NCI-H1105 treated with DMSO at 0.1 percent for 48 hours (cell line): ENCODE measurements at places on chromosomes 7 and 10.

DNA sequence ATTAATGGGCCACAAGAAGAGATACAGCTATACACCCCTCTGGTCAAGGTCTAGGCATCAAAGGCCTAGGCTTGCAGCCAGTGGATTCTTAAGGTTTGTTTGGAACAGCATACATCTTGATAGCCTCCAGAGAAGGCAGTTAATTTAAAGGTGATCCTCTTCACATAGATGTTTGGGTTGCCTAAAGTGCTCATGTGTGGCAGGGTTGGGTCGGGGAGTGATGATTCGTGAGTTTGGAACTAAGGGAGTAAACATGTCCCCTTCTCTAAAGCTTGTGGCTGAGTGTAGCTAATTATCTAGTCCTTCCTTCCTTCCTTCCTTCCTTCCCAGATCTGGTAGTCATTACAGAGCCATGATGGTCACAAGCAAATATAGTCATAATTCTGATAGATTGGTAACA, 12.4 kb downstream of the PCLO start:
- no peak for DNase-seq

DNA sequence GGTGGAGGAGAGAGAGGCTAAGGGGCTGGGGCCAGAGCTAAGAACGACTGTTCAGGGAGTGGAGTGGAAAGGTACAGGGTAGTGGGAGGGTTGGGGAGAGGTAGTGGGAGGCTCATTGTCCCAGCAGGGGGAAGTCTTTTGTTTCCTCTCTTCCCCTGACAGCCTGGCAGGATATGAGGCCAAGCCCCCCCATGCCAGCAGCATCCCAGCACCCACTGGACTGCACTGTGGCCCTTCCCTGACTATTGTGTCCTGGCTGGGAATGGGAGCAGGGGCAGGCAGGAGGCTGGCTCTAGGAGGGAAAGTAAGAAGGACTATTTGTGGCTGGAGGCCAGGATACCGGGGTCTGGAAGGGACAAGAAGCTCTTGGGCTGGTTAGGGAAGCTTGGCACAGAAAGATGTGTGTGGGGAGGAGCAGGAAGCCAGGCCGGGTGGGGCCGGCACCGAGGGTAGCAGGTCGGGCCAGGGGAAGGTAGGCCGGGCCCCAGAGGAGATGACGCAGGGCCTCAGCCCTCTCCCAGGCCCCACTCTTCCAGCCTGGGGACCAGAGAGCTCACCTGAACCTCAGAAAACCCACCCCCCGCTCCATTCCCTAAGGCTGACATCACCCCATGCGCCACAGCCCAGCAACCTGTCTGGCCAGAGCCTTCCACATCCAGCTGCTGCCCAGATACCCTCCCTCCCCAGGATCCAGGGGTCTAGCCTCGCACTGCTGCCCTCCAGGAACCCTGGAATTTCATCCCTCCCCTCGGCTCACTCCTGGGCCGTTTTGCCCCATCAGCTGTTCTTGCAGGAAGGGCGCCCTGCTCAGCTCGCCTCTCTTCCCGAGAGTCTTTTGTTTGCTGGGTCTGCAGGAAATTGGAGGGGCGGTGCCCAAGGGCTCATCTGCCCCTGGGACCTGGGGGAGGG, 8.8 kb upstream of the EPHB4 start:
- DNase-seq: no peak

- peak; percentile 8 for DNase-seq
Measured at GRCh38 chr10:124626759-124627380, 117.3 kb downstream of the FAM53B start.

GRCh38 chr7:106462365-106462859, 177.6 kb upstream of the NAMPT start:
- peak; percentile 38 for DNase-seq

GRCh38 chr10:12512332-12513002, 163.1 kb downstream of the CAMK1D start:
- DNase-seq: no peak

DNA sequence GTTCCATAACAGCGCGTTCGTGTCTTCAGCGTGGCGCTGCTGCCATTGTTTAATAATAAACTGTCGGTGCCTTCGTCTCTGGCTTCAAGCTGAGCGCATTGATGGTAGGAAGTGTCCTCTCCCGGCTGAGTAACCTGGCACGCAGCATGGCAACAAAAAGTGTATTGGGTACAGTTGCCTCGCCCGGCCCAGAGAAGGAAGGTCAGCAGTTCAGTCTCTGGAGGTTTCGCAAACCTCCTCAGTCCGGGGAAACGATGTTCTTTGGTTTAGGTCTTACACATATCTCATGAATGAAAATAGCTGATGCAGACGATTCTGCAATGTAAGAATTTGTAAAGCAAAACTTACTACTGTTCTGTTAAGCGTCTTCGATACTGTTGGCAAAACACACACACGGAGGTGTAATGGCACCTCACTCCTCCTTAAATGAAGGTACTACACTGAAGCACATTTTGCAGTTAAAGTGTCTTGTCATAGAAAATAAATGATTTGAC, 739 bp upstream of the CCDC186 start:
- DNase-seq: no peak

DNA sequence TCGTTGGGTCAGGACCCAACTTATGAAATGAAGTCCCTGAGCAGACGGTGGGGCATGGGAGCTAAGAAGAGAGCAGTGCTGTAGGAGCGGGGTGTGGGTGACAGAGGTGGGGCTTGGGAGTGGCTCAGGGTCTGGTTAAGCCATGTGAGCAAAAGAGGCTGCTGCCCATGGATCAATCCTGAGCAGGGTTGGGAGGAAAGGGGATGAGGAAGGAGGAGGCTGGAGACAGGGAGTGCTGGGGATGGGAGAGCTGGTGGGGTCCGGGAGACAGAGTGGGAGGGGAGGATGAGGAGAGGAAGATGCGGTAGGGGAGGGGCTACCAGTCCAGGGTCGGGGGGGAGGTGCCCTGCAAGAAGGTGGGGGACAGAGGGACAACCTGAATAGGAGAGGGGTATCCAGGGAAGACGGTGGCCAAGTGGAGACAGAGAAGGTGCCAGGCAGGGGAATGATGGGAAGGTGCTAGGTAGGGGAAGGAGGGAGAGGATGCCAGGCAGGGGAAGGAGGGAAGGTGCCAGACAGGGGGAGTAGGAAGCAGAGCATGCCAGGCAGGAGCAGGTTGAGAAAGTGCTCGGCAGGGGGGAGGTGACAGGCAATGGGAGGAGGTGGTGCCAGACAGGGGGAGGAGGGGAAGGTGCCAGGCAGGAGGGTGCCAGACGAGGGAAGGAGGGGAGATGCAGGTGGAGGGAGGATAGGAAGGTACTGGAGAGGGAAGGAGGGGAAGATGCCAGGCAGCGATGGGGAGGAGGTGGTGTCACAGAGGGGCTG, 27.5 kb upstream of the SMARCD3 start:
- DNase-seq: peak; percentile 87

GRCh38 chr7:88437132-88437531, 130.4 kb upstream of the STEAP4 start:
- no peak for DNase-seq

DNA sequence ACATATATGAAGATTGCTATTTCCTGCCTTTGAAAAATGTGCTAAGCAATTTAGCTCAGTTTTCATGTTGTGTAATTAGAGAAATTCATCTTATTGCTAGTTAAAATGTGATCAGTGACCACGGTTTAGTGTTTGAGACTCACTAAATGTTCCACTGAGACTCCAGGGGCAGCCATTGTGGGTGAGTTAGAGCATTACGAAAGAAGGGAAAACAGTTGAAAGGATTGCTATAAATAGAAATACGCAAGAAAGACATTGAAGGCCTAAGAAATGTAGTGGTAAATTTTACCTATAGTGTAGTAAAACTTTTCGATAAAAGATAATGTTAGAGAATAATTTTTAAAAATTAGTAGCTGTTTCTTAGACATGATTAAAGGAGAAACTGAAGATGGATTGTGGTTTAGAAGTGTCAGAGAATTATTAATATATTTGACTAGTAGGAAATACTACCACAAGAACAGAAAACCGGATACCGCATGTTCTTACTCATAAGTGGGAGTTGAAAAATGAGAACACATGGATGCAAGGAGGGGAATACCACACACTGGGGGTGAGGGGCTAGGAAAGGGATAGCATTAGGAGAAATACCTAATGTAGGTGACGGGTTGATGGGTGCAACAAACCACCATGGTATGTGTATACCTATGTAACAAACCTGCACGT, 394.5 kb downstream of the SEMA3D start:
- no peak for DNase-seq

GRCh38 chr10:47311932-47312662, 10.2 kb upstream of the GDF2 start:
- DNase-seq: peak; percentile 22

GRCh38 chr10:19651549-19651948, 164.7 kb upstream of the PLXDC2 start:
- no peak for DNase-seq

- DNase-seq: no peak
Measured at GRCh38 chr7:85927226-85927625, 716.5 kb upstream of the GRM3 start.

DNA sequence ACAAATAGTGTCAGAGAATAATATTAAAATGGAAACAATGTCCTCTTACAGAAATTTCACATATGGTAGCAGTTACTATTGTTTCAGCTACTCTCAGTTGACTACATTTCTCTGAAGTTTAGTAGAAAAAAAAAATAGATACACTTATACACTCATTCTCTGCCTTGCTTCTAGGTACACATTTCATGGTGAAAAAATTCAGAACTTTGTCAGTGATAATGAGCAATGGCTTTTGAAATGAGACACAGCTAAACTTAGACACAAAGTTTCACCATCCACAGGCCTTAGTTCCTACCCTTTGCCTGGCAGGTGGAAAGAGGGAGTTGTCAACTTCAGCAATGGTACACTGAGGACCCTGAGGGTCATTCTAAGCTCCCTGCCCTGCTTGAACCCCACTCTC, 69.2 kb downstream of the CPVL start:
- no peak for DNase-seq
